NB4 (cell line): ENCODE measurements at places on chromosomes 4 and X.
A peak's percentile ranks its signal among the peaks of the same experiment; 100 is the strongest.

DNA sequence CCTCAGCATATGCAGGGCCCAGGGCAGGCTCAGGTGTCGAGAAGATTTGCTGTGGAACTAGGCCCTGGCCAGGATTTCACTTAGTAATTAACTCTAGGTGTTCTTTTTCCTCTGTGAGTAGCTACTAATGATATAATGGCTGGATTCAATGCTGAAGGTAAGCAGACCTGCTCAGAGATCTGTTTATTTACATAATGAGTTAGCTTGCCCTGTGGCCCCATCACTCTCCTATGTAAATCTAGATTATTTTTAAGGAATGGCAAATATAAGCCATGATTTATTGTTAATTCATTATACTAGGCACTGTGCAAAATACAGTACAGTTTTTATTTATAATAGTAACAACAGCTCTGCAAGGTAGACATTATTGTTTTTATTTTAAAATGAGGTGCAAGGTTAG, 117.2 kb downstream of the IRF2 start:
- DNase-seq = no peak

DNA sequence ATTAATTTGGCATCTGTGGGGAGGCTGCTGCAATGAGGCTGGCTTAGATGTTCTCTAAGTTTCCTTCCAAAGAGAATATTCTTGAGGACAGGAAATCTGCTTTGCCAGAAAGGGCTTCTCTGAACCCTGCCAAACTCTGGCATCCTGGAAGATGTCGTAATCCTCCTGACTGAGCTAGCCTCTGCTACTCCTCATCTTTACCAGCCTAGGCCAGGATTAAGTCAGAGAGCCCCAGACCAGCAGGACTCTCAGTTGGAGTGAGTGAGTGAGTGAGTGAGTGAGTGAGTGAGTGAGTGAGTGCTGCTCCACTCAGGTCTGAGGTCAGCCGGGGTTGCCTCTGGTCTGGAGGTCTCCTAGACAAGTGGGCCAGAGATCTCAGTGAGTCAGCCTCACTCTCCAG, 104.9 kb upstream of the SOD3 start:
- DNase-seq = no peak

- no peak for DNase-seq
Observed at GRCh38 chrX:39481621-39482020, 616.1 kb downstream of the BCOR start.

GRCh38 chr4:101801958-101802357, 11.4 kb downstream of the BANK1 start:
- no peak for DNase-seq

DNA sequence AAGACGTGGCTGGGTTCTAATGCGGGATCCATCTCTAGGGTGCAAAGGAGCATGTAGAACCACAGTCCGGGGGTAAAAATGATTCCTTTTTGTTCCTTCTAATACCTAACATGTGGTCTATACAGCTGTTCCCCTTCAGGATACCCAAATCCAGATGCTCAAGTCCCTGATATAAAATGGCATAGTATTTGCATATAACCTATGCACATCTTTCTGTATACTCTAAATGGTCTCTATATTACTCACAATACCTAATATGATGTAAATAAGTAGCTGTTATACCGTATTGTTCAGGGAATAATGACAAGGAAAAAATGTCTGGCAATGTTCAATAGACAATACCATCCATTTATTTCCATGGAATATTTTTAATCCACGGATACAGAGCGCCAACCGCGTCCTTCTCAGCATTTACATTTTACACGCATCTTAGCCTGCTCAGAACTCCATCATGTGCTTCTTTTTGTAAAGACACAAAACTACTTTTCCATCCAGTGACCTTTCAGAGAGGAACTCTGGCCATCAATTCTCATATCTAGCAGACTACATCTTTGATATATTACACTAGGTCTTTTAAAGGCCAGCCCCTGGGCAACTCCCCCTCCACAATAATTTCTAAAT, 31.9 kb downstream of the ACSL1 start:
- no peak for DNase-seq

DNA sequence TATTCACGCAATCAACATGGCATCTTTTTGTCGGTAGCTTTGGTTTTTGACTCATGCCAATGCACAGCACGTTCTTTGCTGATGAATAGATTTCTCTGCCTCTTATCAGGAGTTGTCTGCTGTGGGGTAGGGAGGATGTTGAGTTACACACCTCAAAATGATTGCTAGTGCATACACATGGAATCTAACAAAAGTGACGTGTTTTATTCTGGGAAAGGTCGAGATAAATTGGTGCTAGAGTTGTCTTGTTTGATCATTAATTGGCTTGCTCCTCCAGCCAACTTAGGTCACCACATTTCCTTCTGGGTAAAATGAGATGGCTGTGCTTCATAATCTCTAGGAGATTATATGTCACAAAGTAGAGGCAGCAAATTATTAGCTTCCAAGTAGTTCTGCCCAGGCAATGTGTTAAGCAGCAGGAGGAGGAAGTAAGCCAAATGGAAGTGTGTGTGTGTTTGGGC, 3.9 kb downstream of the RAB9A start:
- DNase-seq = no peak

GRCh38 chr4:95549246-95550114, 707 bp upstream of the UNC5C start:
- peak; percentile 68 for DNase-seq

- peak; percentile 2 for DNase-seq
Observed at GRCh38 chrX:139831017-139831416, 101.8 kb downstream of the ATP11C start.

GRCh38 chrX:50100188-50100587, 100.6 kb downstream of the AKAP4 start:
- DNase-seq = peak; percentile 22
